Right renal pelvis (tissue), 4 donors: ENCODE measurements at places on chromosomes 1 and 21.

DNA sequence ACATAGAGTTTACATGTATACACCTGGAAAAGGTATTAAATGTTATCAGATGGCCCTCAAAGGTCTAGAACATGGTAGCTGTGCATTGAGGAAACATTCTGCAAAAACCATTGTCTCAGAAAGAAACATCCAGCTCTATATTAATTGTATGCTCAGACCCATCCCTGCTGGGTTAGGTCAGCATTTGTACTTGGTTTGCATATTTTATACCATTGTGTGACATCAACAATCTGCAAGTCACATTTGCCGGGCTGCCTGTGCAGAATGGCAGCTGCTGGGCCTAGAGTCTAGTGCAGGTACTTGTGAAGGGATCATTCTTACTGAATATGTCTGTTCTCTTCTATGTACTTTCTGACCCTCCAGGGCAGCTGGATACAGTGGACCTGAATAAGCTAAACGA is 43.9 kb upstream of the LAMC2 start:
- no peak for DNase-seq

DNA sequence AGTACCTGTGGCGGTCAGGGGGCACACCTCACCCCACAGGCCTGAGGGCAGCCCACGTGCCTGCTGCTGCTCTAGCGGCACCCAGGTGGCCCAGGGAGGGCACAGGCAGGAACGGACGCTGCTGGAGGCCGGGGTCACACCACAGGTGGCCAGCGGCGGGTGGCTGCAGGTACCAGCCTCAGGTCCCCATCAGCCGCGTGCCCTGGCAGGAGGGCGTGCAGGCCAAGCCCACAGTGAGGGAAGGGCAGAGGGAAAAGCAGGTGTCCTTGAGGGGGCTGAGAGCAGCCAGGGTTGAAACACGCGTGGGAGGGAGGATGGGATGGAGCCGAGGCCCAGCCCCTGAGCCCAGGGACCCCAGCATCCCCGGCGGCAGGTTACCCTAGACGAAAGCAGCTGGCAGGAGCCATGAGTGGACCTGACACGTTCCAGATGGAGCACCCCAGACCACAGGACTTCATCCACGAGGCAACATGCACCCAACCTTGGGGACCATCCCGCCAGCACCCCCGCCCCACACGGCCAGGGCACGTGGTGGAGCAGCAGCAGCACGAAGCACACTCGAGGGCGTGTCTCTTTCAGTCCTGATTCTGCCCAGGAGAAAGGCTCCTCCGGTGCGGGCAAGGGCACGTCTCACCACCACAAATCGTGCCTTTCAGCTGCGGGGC is 3.7 kb downstream of the SLC19A1 start:
- no peak for DNase-seq

DNA sequence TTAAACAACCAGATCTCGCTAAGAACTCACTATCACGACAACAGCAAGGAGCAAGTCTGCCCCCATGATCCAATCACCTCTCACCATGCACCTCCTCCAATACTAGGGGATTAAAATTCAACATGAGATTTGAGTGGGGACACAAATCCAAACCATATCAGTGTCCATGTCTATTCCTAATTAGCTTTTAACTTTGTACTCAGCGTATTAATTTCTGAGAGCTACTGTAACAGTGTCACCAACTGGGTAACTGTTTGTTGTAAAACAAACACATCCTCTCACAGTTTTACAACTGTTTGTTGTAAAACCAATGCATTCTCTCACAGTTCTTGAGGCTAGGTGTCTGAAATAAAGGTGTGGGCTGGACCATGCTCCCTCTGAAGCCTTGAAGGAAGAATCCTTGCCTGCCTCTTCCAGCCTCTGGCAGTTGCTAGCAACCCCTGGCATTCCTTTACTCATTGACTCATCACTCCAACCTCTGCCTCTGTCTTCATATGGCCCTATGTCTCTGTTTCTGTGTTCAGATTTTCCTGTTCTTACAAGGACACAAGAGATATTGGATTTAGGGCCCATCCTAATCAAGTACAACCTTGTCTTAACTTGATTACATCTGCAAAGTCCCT is 121.2 kb downstream of the LTN1 start:
- no peak for DNase-seq

DNA sequence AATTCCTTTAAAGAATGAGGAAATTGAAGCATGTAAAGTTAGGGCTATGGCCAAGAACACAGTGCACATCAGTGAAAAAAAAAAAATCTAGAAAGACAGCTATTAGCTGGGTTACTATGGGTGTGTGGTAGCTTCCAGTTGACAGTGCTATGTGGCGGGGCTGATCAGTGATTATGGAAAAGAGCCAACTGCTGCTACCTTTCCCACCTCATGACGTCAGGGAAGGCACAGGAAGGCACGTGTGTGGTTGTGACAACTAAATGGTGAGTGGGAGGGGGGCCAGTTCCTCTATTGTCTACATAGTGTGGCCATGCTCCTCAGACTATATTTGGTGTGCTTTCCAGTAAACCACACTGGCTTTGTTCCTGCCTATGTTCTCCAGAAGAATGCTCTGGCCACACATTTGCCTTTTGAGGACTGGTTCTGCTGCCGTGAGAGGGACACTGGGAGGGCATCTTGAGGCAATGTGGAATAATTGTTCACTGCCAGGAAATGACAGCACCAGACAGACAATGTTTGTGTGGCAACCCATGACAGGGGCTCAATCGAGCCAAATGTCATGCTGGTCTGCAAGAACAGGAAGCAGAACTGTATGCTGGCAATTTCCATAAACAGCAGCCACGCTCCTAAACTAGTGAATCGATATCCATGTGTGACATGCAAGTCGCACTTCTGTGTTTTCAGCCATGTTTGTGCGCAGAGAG is 3.0 kb upstream of the SDE2 start:
- DNase-seq, result no peak

- DNase-seq, result no peak
Observed at GRCh38 chr1:7610936-7611335, 160.2 kb upstream of the VAMP3 start.

DNA sequence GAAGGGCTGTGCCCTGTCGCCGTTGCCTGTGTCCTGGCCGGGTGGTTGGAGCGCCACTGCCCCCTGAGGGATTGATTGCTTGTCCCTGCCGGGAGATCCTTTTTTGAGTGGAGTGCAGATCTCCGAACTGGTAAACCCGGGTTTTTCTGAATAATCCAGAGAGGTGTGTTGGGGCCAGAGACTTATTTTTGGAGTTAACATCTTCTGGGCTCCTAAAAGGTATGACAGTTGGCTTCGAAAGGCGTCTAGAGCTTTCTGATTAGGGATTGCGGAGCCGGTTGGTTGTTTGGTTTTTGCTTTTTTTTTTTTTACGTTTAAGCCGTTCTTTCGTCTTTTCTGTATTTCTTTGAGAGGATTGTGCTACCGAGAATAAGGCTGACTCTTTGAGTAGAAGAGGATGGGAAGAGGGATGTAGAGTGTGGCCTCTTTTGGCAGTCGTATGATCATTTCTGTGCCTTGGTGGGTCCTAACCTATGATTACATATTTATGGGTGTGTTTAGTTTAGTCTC is 756 bp downstream of the RLF start:
- DNase-seq, result peak; percentile 25

GRCh38 chr1:26307363-26307781 is 936 bp upstream of the UBXN11 start:
- no peak for DNase-seq

DNA sequence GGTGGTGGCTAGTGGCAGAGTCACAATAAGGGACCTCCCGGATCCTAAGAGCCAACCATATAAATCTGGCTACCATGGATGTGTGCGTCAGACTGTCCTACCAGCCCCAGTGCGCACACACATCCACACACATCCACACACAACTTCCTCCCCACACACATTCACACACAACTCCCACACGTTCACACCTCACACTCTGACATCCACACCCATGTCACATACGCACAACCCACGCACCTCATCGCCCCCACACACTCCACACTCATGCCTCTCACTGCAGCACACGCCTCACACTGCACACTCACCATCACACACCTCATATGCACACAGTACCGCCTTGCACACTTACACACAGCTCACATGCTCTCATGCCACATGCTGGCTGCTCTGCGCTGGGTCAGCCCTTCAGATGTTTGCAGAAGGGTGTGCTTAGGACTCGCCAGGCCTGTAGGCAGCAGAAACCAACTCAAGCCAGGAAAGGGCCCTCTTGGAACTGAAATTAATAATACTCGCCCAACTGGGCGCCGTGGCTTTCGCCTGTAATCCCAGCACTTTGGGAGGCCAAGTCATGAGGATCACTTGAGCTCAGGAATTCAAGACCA is 3.0 kb downstream of the LDLRAD2 start:
- DNase-seq, result no peak

GRCh38 chr1:14440166-14440565 is 158.3 kb upstream of the KAZN start:
- DNase-seq, result no peak

- no peak for DNase-seq
Observed at GRCh38 chr1:10990828-10991227, 21.6 kb upstream of the TARDBP start.

DNA sequence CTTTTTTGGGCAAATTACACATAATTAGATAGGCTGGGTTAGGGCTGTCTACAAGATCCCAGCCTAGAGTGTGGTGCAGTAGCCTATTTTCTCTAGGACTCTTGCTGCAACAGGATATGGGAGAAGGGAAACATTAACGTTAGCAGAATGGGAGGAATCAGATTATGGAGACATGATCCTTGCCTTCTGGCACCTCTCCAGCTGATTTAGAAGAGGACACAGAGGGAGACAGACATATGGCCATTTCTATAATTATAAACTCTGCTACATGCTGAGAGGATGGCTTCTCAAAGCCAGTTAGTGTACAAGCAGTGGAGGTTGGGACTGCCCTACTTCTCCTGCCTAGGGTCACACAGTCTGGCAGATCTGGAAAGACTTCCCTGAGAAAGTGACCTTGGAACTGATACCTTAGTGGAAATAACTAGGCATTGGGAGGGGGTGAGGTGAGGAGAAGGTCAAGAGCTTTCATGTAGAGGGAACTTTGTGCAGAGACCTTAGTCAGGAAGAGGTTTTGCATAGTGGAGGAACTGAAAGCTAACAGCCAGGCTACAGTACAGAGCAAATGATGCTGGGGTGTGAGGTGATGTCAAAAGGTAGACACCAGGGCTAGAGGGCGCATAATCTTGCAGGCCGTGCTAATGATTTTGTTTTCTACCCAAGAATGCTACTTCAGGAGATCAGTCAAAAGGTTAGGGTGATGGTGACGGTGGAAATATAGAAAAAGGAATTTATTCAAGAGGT is 1.2 kb upstream of the CD1D start:
- DNase-seq, result no peak

DNA sequence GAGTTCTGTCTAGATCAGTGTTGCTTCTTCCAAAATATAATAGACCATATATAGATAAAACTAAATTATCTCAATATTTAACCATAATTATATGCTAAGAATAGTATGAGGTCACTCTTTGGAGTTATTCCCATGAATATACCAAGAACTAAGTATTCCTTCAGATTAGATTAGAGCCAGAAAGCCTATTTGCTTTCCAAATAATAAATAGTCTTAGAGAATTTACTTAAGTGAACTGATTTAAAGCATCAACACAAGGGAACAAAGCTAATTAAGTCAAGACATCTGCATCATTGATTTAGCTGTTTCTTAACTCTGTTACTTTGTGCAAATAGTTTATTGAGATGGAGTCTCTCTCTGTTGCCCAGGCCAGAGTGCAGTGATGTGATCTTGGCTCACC is 35.7 kb downstream of the FNBP1L start:
- no peak for DNase-seq

GRCh38 chr1:77322061-77322900 is 40.5 kb downstream of the AK5 start:
- DNase-seq, result no peak
